ENCODE measurements at places on chromosomes 12 and 14.

- DNase-seq: no peak
Measured at GRCh38 chr14:23055621-23056144, 1.6 kb downstream of the CDH24 start.

DNA sequence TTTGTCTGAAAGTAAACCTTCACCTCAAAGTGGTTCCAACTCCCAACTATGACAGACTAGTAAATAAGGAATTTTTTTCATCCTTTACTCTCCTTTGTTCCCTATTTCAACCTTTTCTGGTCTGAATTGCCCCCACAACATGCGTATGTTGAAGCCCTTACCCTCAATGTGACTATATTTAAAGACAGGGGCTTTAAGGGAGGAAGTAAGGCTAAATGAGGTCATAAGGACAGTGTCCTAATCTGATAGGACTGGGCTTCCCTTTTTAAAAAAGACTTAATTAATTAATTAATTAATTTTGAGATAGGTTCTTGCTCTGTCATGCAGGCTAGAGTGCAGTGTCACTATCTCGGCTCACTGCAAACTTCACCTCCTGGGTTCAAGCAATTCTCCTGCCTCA lies 86.3 kb downstream of the VCPKMT start:
- no peak for DNase-seq

GRCh38 chr12:47079981-47080724 lies 394 bp upstream of the AMIGO2 start:
- DNase-seq: no peak

DNA sequence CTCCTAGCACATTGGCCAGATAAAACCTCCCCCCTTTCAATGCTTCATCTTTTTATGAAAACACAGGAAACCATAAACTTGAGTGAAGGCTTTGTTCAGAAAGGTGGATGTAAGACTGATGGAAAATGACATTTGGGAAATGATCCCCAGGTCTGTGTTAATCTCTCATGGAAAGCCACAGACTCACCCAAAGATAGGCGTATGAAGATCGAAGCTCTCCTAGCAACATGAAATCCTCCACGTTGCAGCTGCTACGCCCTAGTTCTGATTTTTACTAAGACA lies 63.4 kb upstream of the PTGR2 start:
- DNase-seq: no peak

DNA sequence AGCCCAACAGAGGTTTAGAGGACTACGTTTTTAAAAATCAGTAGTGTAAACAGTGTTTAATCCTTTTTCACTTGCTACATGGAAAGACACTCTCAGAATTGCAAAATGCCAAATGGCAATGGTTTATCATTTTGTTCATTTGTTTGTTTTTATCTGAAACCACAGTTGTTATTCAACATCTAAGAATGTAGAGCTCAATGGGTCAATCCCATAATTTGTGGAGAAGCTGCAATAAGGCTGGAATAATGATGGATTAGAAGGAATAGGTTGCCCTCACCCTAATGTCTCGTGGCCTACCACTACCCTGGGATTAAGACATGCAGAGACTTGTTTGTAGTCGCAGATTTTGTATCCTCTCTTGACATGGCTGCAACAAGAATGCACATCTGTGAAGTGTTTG lies 115.7 kb downstream of the LLPH start:
- DNase-seq: no peak
